ENCODE measurements at places on chromosomes 12 and 14.
A peak's percentile ranks its signal among the peaks of the same experiment; 100 is the strongest.

GRCh38 chr12:129911428-129912049 is 7.7 kb upstream of the TMEM132D start:
- DNase-seq, result no peak

DNA sequence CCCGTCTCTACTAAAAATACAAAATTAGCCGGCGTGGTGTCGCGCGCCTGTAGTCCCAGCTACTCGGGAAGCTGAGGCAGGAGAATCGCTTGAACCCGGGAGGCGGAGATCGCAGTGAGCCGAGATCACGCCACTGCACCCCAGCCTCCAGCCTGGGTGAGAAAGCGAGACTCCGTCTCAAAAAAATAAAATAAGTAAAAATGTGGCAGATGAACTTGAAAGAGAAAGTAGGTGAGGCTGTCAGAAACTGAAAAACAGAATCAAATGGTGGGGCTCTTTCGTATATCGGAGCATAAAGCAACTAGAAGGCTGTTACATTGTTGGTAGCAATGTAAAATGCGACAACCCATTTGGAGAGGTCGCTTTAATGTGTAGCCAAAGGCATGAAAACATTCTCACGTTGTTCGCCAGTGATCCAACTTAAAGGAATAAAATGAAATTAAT is 767 bp upstream of the CCNT1 start:
- no peak for DNase-seq

DNA sequence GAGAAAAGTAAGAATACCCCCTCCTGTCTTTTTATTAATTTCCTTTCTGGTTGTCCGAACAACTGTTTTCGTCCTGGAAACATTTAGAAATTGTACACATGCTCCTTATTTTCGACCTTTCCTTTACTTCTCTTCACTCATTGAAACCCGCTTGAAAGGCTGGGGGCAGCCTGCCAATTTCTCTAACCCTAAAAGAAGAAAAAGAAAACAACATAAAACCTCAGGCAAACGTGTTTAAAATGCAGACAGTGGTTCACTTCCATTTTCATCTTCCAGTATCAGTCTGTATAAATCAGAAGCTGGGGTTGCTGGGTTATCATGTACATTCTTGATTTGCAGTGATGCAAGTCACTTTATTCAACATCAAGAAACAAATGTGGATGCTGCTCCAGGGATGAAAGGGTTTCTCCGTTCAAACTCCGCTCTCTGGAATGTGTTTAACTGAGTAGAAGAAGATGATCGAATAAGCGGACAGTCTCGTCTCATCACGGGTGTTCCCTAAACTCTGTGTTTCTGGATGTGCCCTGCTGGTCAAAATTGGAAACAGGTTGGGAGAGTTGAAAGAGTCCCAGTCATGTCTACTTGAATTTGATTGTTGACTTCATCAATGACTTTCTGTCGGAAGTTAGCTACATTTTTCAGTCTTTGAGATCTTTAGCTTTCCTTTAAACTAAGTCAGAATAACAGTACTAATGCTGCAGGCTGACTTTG is 1042.2 kb downstream of the BCL11B start:
- DNase-seq, result no peak

DNA sequence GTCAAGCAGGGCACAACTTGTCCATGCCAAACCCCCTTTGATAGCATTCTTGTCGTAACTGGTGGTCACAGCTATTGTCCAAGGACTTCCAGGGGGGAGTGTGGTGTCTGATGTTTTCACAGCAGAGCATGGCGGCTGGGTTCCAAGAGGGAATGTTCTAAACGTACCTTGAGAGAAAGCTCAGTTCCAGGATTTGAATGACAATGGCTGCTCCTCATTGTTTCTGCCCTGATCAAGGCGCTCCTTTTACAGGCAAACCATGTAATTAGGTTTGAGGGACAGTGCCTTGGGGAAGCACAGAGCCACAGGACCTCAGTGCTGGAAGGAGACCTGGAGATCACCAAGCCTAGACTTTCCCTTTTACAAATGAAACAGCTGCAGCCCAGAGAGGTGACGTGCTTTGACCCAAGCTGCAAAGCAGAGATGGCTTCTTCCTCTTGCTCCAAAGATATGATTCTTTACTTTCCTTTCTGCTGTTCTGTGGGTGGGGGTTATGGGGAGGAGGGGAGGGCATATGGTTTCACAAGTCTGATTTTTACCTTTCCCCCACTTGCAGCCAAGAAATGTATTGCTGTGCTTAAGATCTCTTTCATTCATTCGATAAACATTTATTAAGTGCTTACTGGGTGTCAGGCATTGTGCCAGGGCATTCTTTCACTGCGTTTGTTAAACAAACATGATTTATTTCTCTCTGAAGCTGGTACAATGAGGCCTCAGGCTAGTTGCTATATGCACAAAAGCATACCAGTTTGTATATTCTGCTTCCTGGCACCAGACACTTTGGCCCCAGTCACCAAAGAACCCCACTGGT is 172.8 kb downstream of the KTN1 start:
- DNase-seq, result no peak

DNA sequence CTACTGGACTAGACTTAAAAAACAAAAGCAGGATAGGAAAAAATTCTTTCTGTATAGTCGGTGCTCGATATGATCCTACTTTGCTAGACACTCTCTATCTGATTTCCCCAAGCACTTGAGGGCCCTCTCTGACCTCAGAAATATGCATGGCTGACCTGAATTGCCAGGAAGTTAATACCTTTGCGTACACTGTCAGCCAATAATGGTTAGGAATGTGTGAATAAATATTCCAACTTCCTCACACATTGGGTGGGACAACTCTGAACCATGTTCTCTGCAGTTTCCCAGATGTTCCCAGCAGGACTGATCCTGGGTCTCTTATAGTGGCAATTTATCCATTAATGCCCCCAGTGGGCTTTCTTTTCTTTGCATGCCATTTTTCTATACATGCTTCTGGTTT is 20.5 kb upstream of the RPL10L start:
- DNase-seq, result no peak

DNA sequence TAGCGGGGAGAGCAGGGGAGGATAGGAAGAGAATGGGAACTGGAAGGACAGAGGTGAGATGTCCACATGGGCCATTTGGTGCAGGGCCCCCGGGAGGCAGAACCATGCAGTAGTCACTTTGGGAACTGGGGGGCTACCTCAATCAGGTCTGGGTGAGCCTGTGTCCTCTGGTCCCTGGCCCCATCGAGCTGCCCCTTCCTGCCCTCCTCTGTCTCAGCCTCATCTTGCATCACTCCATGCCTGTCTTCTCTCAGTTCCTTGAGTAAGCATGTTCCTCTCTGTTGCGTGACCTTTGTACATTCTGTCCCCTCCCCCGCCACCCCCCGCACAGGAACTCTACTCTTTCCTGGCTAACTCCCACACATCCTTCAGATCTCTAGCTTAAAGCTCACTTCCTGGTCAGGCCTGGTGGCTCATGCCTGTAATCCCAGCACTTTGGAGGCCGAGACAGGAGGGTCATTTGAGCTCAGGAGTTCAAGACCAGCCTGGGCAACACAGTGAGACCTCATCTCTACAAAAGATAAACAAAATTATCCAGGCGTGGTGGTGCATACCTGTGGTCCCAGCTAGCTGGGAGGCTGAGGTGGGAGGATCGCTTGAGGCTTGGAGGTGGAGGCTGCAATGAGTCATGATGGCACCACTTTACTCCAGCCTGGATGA is 23.2 kb downstream of the FOS start:
- peak; percentile 76 for DNase-seq

- no peak for DNase-seq
Observed at GRCh38 chr12:100688451-100688864, 106.1 kb upstream of the ANO4 start.

DNA sequence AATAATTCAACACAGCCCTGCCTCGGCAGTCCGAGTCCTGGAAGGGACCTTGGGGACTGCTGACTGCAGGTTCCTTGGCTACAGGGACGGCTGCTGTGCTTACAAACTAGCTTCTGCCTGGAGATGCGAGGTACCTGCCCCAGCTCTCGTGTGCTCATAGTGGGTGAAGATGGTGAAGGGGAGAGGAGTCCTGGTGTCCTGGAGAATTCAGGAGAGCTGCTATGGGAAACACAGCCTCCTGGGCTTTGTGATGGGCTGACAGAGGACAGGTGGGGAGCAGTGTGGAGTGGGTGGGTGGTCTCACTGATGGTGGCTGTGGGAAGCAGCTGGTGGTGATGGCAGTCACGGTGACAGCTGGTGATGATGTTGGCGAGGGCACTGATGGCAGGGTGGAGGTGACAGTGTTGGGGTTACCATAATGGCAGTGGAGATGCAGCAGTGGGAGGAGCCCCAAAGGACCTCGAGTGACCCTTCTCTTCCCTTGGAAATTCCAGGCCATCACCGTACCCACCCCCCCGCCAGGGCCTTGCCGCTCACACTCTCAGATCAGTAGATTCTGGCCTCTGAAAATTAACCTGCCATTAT is 32.8 kb downstream of the HVCN1 start:
- DNase-seq, result no peak

GRCh38 chr12:81206429-81206828 is 128.6 kb downstream of the ACSS3 start:
- no peak for DNase-seq

GRCh38 chr12:2691006-2691344 is 103.8 kb upstream of the FKBP4 start:
- no peak for DNase-seq

DNA sequence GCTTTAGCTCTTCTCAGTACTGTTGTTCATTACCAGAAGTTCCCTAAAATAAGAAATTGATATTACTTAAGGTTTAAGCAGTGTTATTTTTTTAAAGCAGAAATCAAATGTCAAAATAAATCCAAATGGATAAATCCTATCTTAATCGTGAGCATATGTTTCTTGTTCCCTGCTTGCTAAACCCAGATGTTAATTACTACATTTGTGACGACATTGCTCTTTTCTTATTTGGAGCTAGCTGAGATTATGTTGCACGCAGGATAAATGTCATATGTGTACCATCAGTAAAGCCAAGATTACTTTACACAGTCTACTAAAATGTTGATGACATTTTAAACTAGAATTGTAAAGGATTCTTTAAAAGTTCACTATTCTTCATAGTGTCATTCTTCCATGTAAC is 157.5 kb downstream of the PLCZ1 start:
- no peak for DNase-seq

- no peak for DNase-seq
Observed at GRCh38 chr12:109099431-109100020, 2.1 kb downstream of the UNG start.

GRCh38 chr12:131800594-131801135 is 27.5 kb upstream of the MMP17 start:
- no peak for DNase-seq

DNA sequence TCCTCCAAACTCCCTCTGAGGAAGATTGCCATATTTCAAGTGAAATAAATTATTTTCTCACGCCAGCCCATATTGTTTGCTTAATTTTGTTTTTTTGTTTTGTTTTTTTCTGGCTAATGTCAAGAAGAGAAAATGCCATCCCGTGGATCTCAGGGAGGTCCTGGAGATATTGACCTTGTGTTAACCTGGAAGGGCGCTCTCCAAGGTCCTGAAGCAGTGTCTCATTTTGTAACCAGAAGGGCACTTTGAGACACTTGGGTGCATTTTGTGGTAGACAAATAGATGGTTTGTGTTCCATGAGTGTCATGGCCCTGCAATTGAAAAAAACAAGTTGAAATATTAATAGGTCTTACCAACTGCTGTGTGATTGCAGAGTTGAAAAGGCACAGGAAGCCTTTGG is 268.9 kb downstream of the SUDS3 start:
- no peak for DNase-seq

GRCh38 chr12:4046495-4046840 is 173.3 kb upstream of the PARP11 start:
- no peak for DNase-seq

DNA sequence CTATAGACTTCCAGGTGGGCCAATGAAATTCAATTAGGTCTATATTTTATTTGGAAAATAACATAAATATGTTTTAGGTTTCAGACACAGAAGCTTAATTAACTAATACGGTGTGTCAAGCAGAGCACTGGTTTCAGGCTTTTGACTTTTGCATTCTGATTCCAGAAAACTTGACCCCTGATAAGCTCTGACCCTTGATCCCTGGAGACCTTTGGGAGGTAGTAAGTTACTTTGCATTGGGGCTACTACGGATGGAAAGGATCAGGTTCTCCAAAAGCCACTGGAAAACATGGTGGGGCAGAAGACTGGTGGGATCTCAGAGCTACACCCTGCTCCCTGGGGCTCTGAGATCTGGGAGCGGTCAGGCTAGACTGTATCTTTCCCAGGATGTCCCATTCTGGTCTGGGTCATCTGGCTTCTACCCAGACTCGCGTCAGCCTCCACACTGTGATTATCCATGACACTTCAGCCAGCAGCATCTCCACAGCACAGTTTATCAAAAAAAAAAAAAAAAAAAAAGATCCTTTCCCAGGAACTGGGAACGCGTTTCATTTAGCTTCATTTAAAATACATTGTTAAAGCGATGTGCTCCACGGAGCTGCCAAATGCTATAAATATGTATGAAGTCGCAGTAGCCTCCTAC is 17.8 kb upstream of the EMP1 start:
- peak; percentile 53 for DNase-seq

DNA sequence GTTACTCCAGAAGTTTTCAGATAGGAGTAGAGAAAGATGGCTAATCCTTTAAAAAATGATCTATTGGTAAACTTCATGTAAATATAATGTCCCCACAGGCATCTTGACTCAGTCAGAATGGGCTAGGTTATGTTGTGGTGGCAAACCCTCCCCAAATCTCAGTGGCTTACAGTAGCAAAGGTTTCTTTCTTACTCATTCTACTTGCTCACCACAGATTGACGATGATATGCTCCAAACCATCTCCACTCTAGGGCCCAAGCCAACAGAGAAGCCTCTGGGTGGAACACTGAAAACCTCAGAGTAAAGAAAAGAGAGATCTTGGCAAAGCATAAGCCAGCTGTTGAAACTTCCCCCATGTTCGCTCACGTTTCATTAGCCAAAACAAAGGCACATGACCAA is 146.4 kb downstream of the EMP1 start:
- DNase-seq, result no peak

- DNase-seq, result no peak
Observed at GRCh38 chr14:57749267-57749666, 116.6 kb downstream of the SLC35F4 start.

DNA sequence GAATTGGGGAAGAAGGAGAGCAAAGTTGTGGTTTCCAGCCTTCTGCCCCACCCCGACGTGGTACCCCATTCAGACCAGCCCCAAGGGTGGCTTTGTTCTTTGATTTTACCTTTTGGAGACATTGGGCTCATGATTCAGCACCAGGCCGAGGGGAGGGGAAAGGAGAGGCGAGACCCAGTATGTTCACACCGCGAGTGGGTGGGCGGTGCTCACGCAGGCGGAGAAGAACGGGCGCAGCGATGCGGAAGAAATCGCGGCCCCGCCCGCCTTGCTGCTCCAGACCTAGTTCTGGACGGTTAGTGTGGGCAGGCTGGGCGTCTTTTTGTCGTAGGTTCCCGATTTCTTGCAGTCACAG is 963 bp downstream of the ATL1 start:
- peak; percentile 96 for DNase-seq

DNA sequence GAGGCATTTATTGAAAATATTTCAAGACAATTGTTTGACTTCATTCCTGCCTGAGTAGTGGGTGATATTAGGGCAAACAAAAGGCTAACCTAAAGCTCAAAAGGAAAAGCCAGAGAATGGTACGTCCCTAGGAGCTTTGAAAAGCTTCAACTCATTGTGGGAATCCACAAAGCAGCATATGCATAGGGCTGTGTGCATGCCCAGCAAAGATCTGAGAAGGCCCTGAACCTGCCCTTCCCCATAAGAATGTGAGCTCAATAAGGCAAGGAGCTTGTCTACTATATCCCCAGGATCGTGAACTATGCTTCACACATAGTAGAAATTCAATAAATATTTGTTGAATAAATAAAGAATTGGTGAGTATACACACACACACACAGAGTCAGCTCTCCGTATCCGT is 19.1 kb upstream of the RAD52 start:
- no peak for DNase-seq

Data from aorta (tissue), 5 donors.